ENCODE measurements at places on chromosomes 16 and 17.

- DNase-seq = no peak
These were observed 8.4 kb downstream of the FBRS start for GRCh38 chr16:30666681-30667080.

DNA sequence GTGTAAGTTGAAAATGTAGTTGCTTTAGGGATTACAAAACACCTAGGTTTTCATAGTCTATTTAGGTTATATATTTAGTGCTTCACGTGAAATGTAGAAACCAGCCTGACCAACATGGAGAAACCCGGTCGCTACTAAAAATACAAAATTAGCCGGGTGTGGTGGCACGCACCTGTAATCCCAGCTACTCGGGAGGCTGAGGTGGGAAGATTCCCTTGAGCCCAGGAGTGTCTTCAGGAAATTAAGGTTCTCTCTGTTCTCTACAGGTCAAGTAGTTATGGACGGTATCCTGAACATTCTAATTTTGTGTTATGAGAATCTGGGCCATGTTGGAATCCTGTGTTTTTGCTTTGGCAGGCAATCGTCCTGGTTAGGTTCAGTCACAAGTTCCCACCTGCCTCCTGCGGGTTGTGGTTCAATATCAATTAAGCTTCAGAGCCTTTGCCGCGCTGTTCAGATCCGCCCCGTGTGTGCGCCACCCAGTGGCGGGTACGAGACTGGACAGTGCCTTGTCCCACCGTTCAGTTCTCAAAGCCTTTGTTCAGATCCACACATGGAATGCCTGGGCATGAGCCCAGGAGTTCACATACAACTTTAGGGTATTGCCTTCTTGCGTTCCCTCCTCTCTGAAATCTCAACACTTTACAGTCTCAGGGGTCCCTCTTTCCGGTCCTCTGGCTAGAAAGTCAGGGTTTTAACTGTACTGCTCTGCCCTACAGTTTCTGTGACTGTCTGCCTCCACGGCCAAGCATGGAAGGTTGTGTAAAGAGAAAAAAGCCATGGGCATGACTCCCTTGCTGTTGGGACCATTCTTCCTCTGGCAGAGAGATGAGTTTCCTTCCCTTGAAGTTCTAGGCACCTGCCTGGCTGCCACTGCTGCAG is 41.7 kb downstream of the HEATR6 start:
- DNase-seq = peak; percentile 77

- DNase-seq = no peak
These were observed 30.2 kb downstream of the CACNG5 start for GRCh38 chr17:66865151-66865550.

DNA sequence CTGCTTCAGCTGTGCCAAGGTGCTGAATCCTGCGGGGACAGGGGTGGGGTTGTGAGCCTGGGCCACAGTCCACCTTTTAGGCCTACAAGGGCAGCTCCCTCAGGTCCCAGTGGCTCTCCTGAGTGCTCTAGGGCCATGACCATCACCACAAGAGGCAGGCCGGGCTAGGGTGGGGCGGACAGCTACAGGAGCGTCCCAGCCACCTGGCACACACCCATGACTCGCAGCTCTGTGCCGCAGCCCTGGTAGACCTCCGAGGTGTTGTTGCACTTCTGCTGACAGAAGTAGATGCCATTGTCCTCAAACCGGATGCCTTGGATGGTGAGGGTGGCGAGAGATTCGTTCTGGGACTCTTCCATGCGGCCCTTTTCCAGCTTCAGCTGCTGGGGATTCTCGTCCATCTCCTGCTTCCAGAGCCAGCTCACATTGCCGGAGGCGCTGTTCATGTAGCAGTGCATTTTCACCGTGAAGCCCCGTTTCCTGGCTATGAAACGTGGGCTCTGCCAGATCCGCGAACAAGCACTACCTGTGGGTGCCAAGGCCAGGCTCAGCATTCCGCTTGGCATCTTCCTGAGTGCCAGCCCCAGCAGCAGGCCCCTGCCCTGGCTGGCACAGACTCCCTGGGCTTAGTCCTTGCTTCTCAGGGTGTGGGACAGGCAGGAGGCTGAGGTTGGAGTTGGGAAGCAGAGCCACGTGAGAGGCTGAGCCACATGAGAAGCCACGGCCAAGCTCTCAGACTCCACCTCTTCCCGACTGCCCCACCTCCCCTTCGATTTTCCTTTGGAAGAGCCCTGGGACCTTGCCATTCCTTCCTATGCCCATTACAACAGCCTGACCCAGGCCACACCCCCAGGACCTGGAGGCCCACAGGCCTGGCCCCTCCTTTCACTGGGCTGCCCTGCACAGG is 2.0 kb downstream of the CD79B start:
- no peak for DNase-seq

DNA sequence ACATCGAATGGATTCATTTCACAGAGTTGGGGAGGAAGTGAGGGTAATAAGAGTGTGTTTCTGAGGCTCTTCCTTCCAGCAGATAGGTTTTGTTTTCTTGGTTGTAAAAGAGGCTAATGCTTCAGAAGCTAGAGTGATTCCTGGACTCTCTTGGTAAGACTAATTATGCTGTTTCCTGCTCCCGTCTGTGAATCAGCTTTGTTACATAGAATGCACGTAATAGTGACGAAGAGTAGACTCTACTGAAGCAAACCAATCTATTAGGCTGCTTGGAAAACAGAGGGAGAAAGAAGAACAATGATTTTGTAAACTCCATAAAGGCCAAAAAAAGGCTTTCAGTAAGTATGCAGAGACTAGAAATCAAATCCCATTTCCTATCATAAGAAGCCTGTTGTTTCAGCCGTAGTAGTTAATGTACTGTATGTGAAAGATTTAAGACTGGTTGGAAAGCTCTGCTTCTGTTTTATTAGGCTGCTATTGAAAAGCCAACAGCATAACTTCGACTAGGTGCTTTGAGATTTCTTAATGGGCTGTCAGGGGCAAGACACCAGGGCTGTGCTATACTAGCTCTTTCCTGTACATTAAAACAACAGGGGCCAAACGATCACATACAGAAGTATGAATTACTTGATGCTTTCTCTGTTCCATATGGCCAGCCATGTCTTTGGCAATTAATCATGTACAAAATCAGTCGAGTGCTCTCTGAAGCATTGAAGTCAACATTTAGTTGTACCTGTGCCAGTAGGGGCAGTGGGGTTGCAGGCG is 219.0 kb downstream of the FTO start:
- no peak for DNase-seq

DNA sequence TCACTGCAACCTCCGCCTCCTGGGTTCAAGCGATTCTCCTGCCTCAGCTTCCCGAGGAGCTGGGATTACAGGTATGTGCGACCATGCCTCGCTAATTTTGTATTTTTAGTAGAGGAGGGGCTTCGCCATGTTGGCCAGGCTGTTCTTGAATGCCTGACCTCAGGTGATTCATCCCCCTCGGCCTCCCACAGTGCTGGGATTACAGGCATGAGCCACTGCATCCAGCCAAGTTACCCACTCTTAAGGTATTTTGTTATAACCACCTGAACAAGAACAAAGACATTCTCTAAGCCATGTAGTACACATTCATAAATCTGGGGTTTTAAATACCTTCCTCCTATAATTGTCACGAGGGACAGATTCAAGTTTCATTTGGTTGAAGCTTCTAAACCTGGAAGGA is 12.3 kb upstream of the TMEM170A start:
- no peak for DNase-seq

DNA sequence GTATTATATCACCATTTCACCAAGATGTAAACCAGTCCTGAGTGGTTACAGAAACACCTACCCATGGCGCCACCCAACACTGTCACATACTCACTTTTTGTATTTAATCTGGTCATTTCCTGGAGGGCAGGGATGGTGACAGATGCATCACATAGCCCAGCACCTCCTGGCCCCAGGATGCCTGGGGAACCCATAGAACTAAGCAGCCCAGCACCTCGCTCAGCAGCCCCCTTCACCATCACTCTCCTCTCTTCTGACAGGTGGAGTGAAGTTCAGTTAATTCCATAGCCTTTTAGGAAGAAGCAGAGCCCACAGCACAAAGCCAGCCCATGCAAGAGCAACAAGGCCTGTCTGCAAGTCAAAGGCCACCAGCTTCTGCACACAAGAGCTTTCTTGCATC is 27.5 kb downstream of the MYLK3 start:
- no peak for DNase-seq

DNA sequence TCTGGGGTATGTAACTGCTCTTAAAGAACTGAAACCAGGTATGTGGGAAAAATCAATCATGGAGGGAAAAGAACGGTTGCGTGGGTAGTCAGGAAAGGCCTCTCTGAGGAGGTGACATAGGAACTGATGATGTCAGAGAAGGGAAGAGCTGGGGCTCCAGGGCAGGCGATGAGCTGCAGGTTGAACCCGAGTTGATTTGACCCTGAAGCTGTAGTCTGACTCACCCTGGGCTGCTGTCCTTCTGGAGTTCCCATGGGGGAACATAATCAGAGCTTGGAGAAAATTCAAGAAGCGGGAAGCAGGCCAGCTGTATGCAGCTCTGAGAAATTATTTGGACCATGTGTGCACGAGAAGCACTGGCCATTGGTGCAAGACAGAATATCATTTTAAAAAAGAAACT is 16.7 kb downstream of the SLC6A2 start:
- no peak for DNase-seq

GRCh38 chr16:26959416-26960009 is 107.2 kb upstream of the C16orf82 start:
- no peak for DNase-seq

GRCh38 chr17:48391444-48391843 is 38.6 kb downstream of the SKAP1 start:
- DNase-seq = no peak

DNA sequence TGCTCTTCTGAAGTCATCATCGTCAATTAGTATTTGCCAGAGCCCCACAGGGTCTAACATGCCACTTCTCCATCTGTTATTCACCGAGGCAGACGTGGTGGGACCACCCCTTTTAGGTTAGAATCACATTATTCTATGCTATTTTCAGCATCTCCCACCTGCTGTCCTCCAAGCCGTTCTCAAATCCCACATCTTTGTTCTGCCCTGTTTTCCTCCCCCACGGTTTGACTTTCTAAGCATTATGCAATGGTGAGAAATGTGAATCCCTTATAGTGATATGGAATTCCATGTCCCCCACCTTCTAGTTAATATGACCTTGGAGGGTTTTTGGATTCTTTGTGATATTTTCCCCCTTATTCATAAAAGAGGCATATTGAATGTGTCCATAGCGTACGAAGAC is 634.1 kb upstream of the RBFOX1 start:
- no peak for DNase-seq

- no peak for DNase-seq
These were observed 1.5 kb downstream of the GSDMB start for GRCh38 chr17:39916918-39917317.

GRCh38 chr17:73520369-73520761 is 123.9 kb downstream of the SDK2 start:
- no peak for DNase-seq

DNA sequence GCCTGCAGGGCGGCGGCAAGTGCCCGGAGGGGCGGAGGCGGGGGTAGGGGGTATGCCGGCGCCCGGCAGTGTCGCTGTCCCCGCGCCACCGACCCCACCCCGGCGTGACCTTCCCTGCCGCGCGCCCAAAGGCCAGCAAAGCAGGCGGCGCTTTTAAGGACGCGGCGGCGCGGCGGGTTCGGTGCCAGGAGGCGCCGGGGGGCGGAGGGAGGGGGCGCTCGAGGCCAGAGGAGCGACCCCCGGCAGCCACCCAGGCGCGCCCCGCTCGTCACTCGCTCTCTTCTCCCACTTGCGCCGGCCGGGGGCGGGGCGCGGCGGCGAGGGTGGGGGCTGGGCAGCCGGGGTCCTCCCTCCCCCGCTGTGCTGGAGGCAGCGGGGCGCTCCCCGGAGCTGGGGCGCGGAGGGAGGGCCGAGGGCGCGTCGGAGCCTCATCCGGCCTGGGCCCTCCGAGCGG is 8.6 kb upstream of the BAHCC1 start:
- no peak for DNase-seq

DNA sequence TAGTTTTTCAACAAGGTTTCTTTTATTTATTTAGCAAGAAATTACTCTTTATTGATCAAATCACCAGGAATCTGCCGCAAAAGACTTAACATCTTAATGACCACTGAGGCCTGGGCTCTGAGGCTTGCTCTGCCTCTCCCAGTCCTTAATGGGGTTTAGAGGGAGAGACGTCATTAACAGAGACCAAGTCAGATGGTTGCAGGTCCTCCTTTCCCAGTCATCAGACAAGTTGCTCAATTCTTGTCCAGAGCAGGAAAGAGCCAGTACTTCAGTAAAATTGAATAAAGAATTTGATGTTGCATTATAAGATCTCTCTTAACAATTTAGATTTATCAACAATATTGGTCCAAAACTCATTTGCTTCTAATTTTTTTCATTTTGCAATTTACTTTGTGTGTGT is 2.0 kb downstream of the SEPHS2 start:
- no peak for DNase-seq

All from CD4-positive, alpha-beta T cell treated with Interleukin-10 for 1 hour (primary cell).